ENCODE measurements at places on chromosomes 2 and 18.

- no peak for DNase-seq
Observed at GRCh38 chr18:66993492-66993891, 389.6 kb upstream of the CDH19 start.

DNA sequence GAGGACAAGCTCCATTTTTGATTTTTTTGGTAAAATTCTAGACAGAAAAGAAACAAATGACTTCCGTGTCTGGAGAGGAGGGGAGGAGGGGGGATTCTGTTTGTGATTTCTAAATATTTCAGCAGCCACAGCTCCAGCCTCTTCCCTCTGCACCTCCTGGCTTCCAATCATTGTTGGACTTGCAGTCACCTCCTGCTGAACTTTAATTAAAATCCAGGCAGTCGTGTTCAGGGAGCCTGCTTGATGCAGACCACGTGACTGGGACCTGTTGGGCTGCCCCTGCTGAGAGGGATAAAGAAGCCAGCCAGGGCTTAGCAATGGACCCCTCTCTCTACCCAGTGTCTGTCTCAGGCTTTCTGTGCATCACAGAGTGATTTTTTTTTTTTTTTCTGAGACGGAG lies 115.1 kb downstream of the SH3BP4 start:
- no peak for DNase-seq

- no peak for DNase-seq
Observed at GRCh38 chr2:74571058-74571457, 16.5 kb downstream of the DOK1 start.

DNA sequence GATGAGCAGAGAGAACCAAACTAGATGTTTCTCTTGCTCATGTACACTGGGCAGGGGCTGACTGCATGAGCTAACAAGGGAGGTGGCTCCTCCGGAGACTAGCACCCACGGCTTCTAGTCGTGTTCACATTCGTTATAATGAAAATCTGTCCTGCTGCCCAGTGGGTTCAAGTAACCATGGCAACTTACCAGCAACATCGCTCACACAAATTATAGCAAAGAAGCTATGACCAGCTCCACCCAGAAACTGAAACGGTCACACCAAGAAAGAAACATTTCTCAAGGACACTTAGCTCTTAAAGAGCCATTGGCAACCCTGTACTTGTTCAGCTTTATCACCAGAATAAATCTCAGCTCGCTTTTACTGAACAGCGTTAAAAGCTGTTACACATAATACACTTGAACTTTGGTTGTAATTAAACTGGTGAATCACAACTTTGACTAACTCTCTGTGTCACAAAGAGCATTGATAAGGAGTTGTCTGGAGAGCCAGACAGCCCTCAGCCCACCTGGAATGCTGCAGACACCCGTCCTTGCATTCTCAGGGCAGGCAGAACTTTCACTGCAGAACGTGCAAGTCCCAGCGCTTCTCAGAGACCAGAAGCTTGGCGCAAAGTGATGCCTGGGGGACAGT lies 141.2 kb downstream of the PID1 start:
- no peak for DNase-seq

DNA sequence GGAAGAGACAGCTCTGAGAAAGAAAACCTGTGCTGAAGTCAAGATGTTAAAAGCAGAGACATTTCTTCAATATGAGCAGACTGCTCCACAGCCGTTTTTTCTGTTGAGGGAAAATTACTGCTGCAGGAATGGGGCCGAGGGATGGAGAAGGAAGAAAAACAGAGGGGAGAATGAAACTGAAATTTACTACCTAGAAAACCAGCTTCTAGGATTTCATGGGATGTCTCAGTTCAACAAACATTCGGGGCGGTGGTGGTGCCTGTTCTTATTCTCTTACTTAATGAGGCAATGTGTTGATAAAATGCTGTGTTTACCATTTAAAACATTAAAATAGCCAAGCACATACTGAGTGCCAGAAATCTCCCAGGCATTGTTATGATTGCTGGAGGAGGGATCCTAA lies 557.1 kb upstream of the MEX3C start:
- DNase-seq = no peak

DNA sequence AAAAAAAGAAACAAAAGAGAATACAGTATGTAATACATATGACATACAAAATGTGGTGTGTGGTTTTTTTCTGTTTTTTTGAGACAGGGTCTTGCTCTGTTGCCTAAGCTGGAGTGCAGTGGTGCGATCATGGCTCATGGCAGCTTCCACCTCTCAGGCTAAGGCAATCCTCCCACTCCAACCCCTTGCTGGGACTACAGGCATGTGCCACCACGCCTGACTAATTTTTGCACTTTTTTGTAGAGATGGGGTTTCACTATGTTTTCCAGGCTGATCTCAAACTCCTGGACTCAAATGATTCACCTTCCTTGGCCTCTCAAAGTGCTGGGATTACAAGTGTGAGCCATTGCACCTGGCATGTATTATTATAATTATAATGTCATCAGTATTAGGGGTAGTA lies 38.9 kb downstream of the DHX57 start:
- DNase-seq = no peak

GRCh38 chr18:74292541-74292858 lies 737 bp upstream of the CYB5A start:
- DNase-seq = no peak

GRCh38 chr2:24824071-24824588 lies 30.9 kb downstream of the CENPO start:
- DNase-seq = no peak

DNA sequence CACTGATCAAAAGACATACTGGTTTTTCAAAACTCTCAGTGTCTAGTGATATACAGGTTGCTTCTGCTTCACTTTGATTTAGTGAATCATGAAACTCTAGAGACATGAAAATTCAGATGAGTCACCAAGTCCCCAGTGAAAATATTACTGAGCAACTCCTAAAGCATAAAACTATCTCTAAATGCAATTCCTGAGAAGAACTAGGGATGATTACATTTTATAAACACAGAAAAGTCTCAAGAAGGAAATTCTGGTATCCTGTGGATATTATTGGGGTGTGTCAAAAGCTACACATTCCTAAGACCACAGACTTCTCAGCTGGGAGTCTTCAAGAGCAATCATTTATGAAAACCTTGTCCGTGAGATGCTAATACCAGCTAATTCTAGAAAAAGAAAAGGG lies 9.7 kb downstream of the LRRTM4 start:
- no peak for DNase-seq

- no peak for DNase-seq
Observed at GRCh38 chr2:124283096-124283495, 258.0 kb downstream of the CNTNAP5 start.

- DNase-seq = no peak
Observed at GRCh38 chr2:123578016-123578415, 447.1 kb upstream of the CNTNAP5 start.
